ENCODE measurements at places on chromosomes 16 and 17. TPM values are rescaled to one million over a fixed set of nuclear protein-coding genes. Genes with fewer than 3 reads are reported as not detected.
A peak's percentile ranks its signal among the peaks of the same experiment; 100 is the strongest.

The GHDC gene
- 71.4 TPM for total RNA-seq

DNA sequence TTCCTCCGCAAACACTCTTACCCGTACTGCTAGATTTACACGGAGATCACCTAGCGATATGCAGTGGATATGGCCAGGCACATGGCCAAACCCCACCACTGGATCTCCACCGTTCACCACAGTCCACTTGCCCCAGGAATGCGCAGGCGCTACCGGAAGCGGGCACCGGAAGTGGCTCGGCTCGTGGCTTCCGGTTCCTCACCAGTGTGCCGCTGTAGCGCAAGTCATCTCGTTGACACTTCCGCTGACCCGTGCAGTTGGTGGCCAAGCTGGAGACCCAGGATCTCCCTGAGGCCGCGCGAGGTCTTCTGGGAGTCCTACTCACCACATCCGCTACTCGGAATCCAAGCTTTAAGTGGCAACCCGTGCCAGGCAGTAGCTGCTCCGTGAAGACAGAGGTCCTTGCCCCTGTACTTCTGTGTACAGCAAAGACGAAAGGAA lies 11.5 kb downstream of the ZNF597 start:
- no peaks in the 10 kb centered on the region for H3K27me3 ChIP-seq
- H3K36me3 ChIP-seq: no peaks in the 10 kb centered on the region
- no peak overlapping the region for H3K27ac ChIP-seq
- no peak for DNase-seq
- H3K4me3 ChIP-seq: no peak overlapping the region

The MT4 gene
- not detected for total RNA-seq

DNA sequence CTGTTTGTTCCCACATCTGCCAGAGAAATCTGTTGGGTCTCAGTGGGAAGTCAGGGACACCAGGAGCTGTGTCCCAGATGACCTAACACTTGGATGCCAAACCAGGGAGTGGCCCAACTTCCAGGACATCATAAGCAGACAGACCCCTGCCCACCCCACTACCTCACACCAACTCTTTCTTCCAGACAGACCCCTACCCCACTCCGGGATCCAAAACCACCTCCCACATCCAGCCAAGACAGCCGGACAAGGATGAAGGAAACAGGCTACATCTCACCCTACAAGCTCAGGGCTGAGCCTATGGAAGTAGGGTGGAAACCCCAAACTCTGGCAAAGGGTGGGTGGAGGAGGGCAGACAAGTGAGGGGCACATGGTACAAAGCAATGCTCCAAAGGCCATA lies 3.6 kb downstream of the HDAC5 start:
- H3K36me3 ChIP-seq: peaks cover 16% of the 10 kb centered on the region
- H3K27me3 ChIP-seq: no peaks in the 10 kb centered on the region
- DNase-seq: no peak
- no peak overlapping the region for H3K27ac ChIP-seq
- H3K4me1 ChIP-seq: peaks cover 8% of the 10 kb centered on the region

GRCh38 chr17:82536512-82537201 lies 17.1 kb downstream of the FOXK2 start:
- no peaks in the 10 kb centered on the region for H3K4me1 ChIP-seq
- DNase-seq: no peak
- peak overlapping the region; percentile 71 for H3K27ac ChIP-seq
- H3K4me3 ChIP-seq: no peak overlapping the region
- H3K36me3 ChIP-seq: no peaks in the 10 kb centered on the region

DNA sequence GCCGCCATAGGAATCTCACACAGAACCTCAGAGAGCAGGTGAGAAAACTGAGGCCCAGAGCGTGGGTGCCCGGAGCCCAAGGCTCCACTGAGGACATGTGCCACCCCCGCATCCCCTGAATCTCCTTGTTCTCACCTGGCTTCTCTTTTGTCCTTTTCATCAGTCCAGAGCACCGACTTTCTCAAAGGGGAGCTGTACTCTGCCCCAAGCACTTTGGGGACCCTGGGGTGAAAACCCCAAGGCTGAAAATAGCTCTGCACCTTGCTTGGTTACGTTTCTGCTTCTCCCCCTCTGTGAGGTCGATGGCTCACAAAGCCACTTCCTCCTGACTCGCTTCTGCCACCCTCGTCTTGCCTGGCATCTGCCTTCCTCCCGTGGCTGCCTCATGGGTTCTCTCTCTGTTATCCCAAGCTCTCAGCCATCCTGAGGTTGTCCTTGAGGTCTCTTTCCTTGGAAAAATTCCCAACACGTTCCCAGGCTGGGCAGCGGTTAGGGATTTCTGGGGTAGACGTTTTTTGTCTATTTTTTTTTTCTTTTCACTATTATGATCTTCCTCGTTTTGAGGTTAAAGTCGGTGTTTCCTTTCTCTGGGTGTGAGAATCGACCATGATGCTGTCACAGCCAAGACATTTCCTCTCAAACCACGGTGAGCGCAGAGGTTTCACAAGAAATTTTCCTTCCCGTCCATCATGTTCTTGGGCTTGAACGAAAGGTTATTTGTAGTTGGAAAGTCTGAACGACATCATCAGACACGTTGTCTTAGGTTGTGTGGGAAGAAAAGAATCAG lies 37.2 kb downstream of the IRF8 start:
- peak; percentile 90 for DNase-seq
- H3K27me3 ChIP-seq: no peaks in the 10 kb centered on the region
- peak overlapping the region; percentile 19 for H3K4me3 ChIP-seq
- no peaks in the 10 kb centered on the region for H3K4me1 ChIP-seq
- H3K36me3 ChIP-seq: no peaks in the 10 kb centered on the region
- peak overlapping the region; percentile 67 for H3K27ac ChIP-seq

The GRAPL gene
- total RNA-seq: 17.3 TPM

DNA sequence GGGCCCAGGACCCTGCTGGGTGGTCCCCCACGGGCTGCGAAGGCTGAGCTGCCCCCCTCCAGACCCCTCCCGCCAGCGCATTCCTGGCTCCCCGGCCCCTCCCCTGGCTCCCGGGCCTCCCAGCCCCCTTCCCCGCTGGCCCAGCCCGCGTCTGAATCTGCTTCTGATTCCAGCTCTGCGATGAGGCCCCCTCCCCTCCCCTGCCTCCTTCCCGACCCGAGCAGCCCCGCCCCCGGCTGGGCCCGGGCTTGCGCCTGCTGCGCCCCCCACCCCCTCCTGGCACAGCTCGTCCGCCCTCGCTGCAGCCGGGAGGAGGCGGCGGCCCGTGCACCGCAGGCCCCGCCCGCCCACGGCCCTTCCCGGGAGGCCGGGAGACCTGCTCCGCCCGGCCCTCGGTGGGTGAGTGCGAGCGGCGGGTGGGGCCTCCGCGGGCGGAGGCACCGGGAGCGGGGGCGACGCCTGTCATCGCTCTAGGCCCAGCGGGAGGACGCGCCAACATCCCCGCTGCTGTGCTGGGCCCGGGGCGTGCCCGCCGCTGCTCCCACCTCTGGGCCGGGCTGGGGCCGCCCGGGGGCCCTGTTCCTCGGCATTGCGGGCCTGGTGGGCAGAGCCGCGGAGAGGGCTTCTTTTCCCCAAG lies at the start of gene NTN3:
Gene NTN3 (plus strand): TSS at position 282 of the 637 bp plus-strand sequence. CDS start 405 bp downstream, outside the sequence.
- peaks cover 37% of the 10 kb centered on the region for H3K27me3 ChIP-seq
- peak within 1 kb of the TSS; percentile 30 for H3K4me3 ChIP-seq
- no peaks in the 10 kb centered on the region for H3K36me3 ChIP-seq
- no peak for DNase-seq

The TSPOAP1 gene
- total RNA-seq: 11.1 TPM

The HOXB1 gene
- total RNA-seq: not detected

DNA sequence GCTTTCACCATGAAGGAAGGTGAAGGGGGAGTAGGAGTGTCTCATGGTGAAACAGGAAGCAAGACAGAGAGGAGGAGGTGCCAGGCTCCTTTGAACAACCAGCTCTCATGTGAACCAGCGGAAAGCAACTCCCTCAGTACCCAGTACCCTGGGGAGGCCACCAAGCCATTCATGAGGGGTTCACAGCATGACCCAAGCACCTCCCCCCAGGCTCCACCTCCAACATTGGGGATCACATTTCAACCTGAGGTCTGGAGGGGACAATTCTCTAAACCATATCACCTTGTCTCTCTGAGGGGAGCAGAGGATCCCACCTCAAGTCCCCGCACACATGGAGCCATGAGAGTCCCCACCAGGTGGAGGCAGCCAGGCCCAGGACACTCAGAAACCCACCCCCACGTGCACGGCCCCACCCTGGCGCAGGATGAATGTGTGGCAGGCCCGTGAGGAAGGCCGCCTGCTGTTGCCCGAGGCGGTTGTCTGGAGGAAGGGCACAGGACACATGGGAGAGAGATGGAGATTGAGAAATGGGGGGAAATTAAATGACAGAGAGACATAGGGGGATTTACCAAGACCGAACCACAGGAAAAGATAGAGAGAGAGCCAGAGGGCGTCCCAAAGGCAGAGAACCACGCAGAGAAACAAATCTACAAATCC lies 85.9 kb downstream of the TMEM132E start:
- no peaks in the 10 kb centered on the region for H3K27me3 ChIP-seq
- no peaks in the 10 kb centered on the region for H3K36me3 ChIP-seq
- no peak for DNase-seq
- H3K4me1 ChIP-seq: no peaks in the 10 kb centered on the region

The MYO15B gene
- 2,589 TPM for total RNA-seq

The ACSM5 gene
- total RNA-seq: 5.0 TPM

The TBX6 gene
- 1.1 TPM for total RNA-seq

The PRSS33 gene
- total RNA-seq: not detected

The ANKRD40CL gene
- total RNA-seq: 9.9 TPM

DNA sequence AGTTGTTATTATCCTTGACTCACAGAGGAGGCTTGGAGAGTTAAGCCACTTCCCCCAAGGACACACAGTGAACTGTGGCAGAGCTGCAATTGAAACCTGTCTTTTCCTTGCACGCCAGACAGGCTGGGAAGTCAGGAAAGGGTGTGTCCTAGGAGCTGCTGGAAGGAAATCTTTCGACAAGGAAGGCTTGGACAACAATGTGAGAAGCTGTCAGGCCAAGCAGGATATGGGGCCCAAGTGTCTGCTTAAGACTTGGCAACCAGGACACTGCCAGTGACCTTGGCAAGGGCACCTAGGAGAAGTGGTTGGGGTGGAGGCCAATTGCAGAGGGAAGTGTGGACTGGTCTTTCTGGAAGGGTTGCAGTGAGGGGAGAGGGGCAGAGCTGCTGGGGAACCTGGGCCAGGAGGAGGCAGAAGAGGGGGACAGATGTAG lies 2.1 kb upstream of the CAMKK1 start:
- peaks cover 18% of the 10 kb centered on the region for H3K4me1 ChIP-seq
- no peaks in the 10 kb centered on the region for H3K36me3 ChIP-seq
- no peaks in the 10 kb centered on the region for H3K27me3 ChIP-seq
- no peak for DNase-seq

The CLEC19A gene
- total RNA-seq: not detected

The KRT32 gene
- total RNA-seq: not detected

- H3K4me1 ChIP-seq: no peaks in the 10 kb centered on the region
These were observed 529.1 kb downstream of the NPIPA7 start for GRCh38 chr16:16908077-16908476.

The PRAC1 gene
- total RNA-seq: not detected

GRCh38 chr16:17282247-17282646 lies 188.5 kb downstream of the XYLT1 start:
- H3K4me3 ChIP-seq: no peak overlapping the region
- H3K27me3 ChIP-seq: no peaks in the 10 kb centered on the region
- H3K4me1 ChIP-seq: no peaks in the 10 kb centered on the region
- no peaks in the 10 kb centered on the region for H3K36me3 ChIP-seq
- no peak for DNase-seq

The GAN gene
- total RNA-seq: 7.4 TPM

DNA sequence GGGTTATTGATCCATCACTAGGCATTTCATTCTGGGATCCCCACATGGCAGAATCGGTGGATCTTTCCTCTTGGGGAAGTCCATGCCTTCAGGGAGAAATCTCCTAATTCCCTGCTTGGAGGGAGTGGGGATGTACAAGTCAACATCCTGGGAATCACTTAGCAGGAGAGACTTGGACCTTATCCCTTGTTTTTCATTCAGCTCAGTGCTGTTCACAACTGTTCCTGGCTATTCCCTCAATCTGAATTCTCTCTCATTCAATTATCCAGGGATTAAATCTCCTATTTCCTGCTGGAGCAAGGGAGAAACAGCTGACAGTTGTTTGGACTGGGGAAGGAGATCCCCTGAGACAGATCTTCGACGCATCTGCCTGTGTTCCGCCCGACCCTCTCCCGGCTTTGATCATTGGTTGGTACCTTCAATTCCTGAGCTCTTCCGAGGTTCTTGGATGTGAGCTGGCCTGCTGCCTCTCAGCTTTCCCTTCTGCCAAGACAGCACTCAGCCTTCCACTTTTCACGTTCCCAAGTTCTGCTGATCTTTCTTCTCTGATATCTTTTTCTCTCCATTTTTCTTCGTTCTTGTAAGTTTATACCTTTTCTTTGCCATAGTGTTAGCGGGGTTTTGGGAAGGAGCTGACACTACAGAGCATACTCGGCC lies 115.4 kb upstream of the GNAO1 start:
- DNase-seq: no peak
- H3K4me3 ChIP-seq: no peak overlapping the region
- H3K27me3 ChIP-seq: no peaks in the 10 kb centered on the region
- no peaks in the 10 kb centered on the region for H3K4me1 ChIP-seq
- no peak overlapping the region for H3K27ac ChIP-seq

- peak overlapping the region; percentile 85 for H3K27ac ChIP-seq
- no peaks in the 10 kb centered on the region for H3K27me3 ChIP-seq
- H3K36me3 ChIP-seq: no peaks in the 10 kb centered on the region
- H3K4me3 ChIP-seq: peak overlapping the region; percentile 13
These were observed 27.3 kb downstream of the KDM8 start for GRCh38 chr16:27230562-27231001.

The EFNB3 gene
- not detected for total RNA-seq

DNA sequence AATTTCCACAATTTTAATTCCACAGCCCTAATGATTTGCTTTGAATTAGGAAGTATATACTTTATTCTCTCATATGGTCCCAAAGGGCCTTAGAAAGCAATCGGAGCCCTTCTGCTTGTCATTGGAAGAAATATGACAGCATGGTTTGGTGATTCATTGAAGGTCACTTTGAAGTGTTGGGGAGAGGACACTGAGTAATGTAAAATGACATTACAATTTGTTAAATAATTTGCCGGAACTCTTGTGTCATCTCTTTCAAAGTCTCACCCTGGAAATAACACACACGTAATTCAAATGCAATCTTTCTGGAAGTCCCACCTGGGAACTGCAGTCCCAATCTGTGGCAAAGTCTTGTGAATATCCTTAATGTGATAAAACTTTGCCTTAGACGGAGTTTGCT lies 59.8 kb downstream of the BMERB1 start:
- no peaks in the 10 kb centered on the region for H3K27me3 ChIP-seq
- peak overlapping the region; percentile 17 for H3K27ac ChIP-seq
- no peaks in the 10 kb centered on the region for H3K36me3 ChIP-seq
- no peaks in the 10 kb centered on the region for H3K4me1 ChIP-seq
- no peak overlapping the region for H3K4me3 ChIP-seq

GRCh38 chr17:81832608-81833159 lies 407 bp downstream of the MCRIP1 start:
- H3K36me3 ChIP-seq: no peaks in the 10 kb centered on the region
- H3K27me3 ChIP-seq: no peaks in the 10 kb centered on the region
- H3K4me3 ChIP-seq: peak overlapping the region; percentile 81
- H3K4me1 ChIP-seq: peaks cover 23% of the 10 kb centered on the region
- DNase-seq: peak; percentile 32

- no peak overlapping the region for H3K4me3 ChIP-seq
- no peaks in the 10 kb centered on the region for H3K27me3 ChIP-seq
- H3K27ac ChIP-seq: no peak overlapping the region
- no peaks in the 10 kb centered on the region for H3K4me1 ChIP-seq
These were observed 131.1 kb downstream of the AXIN2 start for GRCh38 chr17:65430209-65430833.

- no peaks in the 10 kb centered on the region for H3K36me3 ChIP-seq
- no peak for DNase-seq
- H3K4me1 ChIP-seq: no peaks in the 10 kb centered on the region
- no peak overlapping the region for H3K27ac ChIP-seq
- no peak overlapping the region for H3K4me3 ChIP-seq
These were observed 123.9 kb upstream of the GNAO1 start for GRCh38 chr16:56067406-56067805.

All from Peyer's patch (tissue), 4 donors.